Sciatic nerve (tissue), 2 donors: ENCODE measurements at places on chromosomes 11 and 22.

DNA sequence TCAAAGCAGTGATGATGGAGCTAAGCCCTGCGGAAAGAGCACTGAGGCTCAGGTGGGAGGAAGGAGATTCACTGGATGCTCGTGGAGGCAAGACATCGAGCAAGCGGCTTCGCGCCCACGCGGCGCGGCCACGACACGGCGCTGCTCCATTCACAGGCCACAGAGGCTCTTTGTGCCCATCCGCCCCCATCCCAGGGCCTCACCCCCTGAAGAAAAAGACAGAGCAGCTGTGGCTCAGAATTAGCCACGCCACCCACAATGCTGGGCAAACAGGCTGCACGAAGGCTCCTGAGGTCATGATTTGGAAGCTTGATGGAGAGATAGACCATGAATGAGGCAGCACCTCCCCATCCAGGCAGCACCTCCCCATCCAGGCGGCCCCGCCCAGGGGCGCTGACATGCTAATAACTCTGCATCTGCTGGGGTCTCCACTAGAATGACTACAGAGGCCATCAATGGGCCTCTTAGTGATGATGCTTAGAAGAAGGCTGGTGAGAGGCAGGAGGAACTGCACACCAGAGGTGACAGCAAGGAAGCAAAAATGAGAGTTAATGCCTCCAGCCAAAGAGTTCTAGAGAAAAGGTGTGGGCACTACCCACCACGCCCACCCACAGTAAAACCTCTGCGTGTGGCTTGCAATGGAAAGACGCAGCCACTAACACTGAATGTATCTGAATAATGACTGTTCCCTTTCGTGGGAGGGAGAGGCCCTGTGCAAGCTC is 43.5 kb downstream of the MYH9 start:
- no peak for DNase-seq

GRCh38 chr11:71499125-71499524 is 27.9 kb upstream of the KRTAP5-7 start:
- DNase-seq = peak; percentile 10

DNA sequence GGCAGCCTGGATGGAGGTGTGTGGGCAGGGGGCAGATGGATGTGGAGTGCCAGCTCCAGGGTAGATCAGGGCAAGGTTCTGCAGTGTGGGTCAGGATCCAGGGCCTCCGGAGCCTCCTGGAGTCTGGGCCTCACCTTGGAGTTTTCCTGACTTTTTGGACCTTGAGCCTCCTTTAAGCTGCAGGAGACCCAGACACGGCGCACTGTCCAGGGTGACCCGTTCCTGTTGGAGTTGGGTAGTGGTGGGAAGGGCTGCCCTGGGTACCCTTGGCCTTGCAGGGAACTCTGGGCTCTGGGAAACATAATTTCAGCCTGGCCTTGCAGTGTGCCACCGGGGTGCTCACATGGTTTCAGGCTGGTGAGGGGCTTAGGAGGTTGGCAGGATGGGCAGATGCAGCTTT is 17.0 kb downstream of the MGAT3 start:
- DNase-seq = no peak

GRCh38 chr11:1192741-1193325 is 30.0 kb upstream of the MUC5B start:
- peak; percentile 34 for DNase-seq

DNA sequence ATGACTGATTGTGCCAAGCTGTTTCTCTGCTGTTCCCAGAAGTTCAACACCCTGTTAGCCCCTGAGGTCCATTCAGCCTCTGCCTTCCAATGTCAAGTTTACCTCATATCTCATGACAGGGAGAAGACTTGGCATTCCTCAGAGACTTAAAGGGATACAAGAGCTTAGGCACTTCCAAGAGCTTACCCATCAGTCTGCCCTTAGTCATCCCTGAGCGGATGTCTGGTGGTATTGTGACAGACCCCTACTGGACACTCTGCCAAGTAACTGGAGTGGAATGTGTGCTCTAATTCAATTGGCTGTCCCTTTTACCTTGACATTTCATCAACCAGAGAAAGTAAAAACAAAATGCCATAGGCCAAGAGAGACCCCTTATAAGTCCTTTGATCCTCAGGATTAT is 151.5 kb downstream of the AASDHPPT start:
- no peak for DNase-seq

DNA sequence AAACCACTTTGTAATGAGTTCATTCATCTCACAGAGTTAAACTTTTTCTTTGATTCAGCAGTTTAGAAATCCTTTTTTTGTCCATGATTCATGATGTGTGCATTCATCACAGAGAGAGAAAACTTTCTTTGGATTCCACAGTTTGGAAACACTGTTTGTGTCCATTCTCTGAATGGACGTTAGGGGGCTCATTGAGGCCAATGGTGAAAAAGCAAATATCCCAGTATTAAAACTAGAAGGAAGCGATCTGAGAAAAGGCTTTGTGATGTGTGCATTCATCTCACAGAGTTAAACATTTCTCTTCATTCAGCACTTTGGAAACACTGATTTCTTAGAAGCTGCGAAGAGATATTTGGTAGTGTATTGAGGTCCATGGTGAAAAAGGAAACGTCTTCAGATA is 155.6 kb upstream of the TRIM48 start:
- no peak for DNase-seq

GRCh38 chr11:19164230-19164855 is 37.4 kb downstream of the CSRP3 start:
- DNase-seq = no peak

DNA sequence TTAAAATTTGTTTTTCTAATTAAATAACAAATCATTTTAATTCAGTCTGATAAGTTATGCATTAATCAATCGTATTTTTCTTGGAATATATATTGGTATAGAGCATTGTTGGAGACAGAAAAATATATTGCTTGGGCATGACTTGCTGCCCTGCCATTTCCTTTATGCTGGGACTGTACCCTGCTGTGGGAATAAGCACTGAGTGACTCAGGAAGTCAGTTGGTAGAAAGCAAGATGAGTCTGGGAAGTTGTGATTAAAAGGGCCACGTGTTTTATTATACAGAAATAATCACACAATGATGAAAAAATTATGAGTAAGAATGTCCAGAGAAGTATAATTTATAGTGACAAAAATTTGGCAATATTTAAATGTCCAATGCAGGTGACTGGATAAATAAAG is 139.5 kb downstream of the KIF18A start:
- no peak for DNase-seq

DNA sequence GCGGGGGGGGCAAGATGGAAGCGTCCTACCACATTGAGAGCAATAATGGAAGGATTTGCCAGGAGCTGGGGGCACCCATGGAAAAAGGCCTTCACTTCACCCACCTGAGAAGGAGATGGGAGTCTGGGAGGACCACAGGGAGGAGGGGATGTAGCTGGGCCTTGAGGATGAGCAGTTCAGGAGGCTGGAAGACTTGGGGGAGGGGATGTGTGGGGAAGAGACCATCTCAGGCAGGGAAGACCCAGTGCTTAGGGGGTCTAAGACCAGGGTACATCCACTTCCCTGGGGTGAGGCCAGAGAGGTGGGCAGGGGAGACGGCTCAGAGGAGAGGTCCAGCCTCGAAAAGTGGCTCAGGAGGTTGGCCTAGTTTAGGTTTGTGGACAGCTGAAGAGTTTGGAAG is 71.3 kb upstream of the TCF20 start:
- no peak for DNase-seq

DNA sequence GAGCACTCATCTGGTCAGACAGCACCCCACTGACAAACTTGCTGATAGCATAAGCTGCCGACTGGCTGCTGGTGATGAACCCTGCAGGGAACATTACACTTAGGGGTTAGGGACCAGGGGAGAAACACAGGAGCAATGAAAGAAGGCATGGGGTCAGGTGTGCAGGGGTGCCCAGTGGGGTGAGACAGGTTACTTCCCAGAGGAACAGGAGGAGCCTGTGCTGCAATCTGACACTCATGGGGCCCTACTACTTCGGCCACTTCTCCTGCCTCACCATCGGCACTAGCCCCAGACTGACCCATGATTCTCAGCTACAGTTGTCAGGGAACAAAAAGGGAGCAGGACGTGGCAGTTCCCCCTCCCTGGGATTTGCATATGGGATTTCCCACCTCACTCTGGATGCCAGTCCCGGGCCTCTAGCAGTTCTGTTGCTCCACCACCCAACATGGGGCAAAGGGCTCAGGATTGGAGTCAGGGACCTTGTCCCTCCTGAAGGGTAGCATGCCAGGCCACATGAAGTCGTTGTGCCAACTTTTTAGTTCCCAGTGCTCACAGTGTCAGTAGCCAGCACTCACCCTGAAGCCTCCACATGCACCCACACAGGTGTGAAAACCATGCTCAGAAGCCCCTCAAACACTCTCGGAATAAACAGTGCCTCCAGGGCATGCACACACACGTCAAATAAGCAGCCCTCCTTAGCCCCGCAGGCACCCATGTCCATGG is 2.2 kb downstream of the SLC37A4 start:
- DNase-seq = no peak

- DNase-seq = no peak
These were observed 197.0 kb upstream of the CADM1 start for GRCh38 chr11:115700981-115701875.
